T-helper 2 cell treated with Interferon-gamma antibody and Interleukin-4, amounts not matched to agents 100 ng/mL and 5 ng/mL, for 36 hours (primary cell): ENCODE measurements at places on chromosomes 13 and 19. TPM values are rescaled to one million over a fixed set of nuclear protein-coding genes. Genes with fewer than 3 reads are reported as not detected.

Gene PROZ
- 0.18 and 0.20 TPM in 2 replicates for total RNA-seq

Gene ELAVL3
- 0.32 TPM in 1 of 2 replicates, not detected in the other for total RNA-seq

Gene KLK1
- total RNA-seq, result 1.7 and 2.6 TPM in 2 replicates

Gene NKG7
- 135 and 136 TPM in 2 replicates for total RNA-seq

Gene ATP8B3
- total RNA-seq, result 25.6 and 28.5 TPM in 2 replicates

Gene LPAR2
- total RNA-seq, result 44.2 and 45.2 TPM in 2 replicates

Gene METTL21C
- total RNA-seq, result not detected in 2 replicates

Gene TMEM255B
- 2.9 and 3.3 TPM in 2 replicates for total RNA-seq

Gene ZNF799
- total RNA-seq, result 3.7 and 4.3 TPM in 2 replicates

Gene ZNF726
- 10.2 and 11.0 TPM in 2 replicates for total RNA-seq

Gene ADAMTSL5
- 5.0 and 5.4 TPM in 2 replicates for total RNA-seq

Gene LMTK3
- total RNA-seq, result 2.8 and 3.4 TPM in 2 replicates

Gene RXFP2
- not detected in 2 replicates for total RNA-seq

Gene MATK
- total RNA-seq, result 16.4 and 18.8 TPM in 2 replicates

Gene KLK3
- not detected in 2 replicates for total RNA-seq

Gene SIGLEC7
- total RNA-seq, result not detected in 2 replicates

Gene AMER2
- not detected in 2 replicates for total RNA-seq
